ENCODE measurements at places on chromosomes 7 and 10.
A peak's percentile ranks its signal among the peaks of the same experiment; 100 is the strongest.

GRCh38 chr10:121710207-121710606, 112.0 kb upstream of the FGFR2 start:
- no peak for DNase-seq

- no peak for DNase-seq
These were observed 6.3 kb upstream of the UNCX start for GRCh38 chr7:1226186-1226901.

- DNase-seq: peak; percentile 87
These were observed 9.5 kb upstream of the ASB4 start for GRCh38 chr7:95476072-95476847.

DNA sequence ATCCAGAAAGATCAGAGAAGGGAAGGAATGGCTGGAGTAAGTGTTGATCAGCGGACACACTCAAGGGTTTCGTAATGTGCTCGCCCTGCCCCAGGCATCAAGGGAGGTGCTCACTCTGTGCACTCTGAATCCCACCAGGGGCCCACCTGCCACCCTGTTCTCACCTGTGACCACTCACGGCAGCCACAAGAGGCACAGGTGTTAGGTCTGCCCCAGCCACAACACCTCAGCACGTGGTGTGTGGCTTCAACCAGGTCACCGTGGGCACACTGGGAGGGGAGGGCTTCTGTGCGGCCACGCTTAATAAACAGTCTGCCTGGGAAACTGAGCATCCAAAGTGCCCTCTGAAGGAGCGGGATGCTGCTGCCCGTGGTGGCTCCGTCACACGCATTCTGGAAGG, 49.8 kb downstream of the CUX1 start:
- DNase-seq: no peak

DNA sequence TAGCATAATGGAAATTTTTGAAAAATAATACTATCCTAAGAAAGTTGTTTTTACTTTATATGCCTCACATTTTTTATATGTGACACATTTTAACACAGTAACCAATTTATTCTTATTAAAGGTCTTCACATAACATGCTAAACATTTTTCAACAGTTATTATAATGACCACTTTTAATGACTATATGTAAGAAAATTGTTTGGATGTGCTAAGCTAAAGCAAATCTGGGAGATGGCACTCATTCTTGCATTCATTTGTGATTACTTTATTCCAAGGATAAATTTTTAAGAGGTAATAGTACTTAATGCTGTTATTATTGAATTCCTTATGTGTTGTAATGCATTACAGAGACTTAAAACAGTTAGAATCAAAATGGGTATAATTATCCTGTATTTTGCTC, 88.1 kb downstream of the ANKIB1 start:
- no peak for DNase-seq

- peak; percentile 22 for DNase-seq
These were observed 252.3 kb downstream of the CXCL12 start for GRCh38 chr10:44132361-44133289.

- no peak for DNase-seq
These were observed 80.4 kb upstream of the JAZF1 start for GRCh38 chr7:28260969-28261368.

DNA sequence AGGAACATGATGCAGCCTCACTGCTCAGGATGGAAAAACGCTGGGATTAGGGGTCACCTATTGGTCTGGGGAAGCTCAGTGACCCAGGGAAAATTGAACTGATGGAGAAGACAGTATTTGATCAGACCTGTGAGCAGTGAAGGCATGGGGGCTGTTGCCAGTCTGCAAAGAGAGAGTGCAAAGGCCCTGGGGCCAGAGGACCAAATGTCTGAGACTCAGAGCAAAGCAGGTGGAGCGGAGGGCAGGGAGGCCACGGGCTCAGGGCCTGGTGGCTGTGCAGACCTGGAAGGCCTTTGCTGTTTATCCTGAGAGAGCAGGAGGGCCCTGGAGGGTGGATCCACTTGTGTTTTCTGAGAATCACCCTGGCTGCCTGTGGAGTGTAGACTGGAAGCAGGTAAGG, 67.1 kb downstream of the INPP5A start:
- no peak for DNase-seq

GRCh38 chr10:73859784-73860491, 14.4 kb downstream of the CAMK2G start:
- DNase-seq: no peak

DNA sequence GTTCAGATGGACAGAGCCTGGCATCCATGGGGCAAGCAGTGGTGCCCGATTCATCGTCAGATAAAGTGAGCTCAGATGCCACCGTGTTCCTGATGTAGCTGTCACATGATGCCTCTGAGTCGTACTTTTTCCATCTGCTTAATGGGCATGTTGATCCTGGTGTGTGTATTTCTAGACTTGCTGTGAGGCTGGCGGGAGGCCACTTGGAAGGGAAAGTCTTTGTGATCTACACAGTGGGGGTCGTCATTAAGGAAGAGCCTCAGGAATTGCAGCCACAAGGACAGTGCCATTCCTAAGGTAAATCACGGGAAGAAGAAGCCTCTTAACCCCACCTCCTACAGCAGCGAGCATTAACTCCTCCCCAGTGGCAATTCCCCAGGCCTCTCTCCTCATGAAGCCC, 63.0 kb downstream of the RGS10 start:
- DNase-seq: no peak

DNA sequence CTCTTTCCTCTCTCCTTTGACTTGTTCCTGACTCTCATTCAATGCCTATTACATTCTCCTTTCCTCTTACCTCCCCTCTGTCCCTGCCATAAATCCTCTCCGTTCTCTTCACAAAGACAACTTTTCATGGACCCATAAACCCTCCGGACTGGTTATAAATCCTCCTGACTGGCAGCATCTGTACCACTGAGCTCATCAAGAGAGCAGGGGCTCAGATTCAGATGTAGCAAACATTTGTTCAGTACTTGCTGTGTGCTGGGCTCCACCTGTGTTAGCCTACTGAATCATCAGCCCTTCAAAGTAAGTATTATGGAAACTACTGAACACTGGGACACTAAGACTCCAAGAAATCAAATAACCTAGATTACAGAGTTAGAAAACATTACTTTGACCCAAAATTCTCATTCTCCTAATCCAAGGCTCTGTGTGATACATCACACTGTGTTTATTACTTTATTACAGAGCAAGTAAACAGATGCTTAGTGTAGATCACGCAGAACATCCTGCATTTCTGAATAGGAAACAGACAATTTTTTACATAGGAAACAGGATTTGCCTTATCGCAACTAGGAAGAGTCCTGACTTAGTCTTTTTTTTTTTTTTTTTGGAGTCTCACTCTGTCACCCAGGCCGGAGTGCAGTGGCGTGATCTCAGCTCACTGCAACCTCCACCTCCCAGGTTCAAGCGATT, 108.6 kb upstream of the PDE1C start:
- no peak for DNase-seq

DNA sequence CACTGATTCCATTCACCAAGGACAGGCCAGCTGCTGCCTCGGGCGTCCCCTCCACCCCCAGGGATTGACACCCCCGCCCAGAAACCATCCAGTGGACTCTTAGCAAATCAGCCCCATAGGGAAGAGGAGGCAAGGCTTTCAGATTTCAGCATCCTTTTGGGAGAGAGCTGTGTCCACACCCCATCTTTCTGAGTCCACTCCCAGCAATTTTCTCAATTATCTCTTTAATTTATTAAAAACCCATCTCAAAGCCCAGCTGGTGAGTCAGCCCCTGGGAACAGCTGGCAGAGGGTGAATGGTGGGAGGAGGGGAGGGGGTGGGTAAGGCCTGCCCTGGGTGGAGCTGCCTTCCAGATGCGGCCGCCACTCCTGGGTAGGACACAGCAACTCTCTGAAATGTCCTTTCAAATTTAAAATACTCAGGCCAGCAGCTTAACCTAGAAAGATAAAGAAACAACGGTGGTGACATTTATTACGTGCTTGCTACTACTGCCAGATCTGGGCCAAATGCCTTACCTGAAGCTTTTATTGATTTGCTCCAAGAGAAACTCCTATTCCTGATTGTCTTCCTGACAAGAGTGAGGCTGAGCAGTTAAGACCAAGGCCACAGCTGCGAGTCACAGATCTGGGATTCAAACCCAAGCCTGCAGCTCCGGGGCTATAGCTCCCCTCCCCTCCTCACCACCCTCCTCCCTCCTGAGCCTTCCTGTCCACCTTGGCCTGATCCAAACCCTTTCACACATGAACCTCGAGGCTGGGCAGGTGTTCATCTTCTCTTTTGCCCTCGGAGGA, 120.4 kb downstream of the RGS10 start:
- DNase-seq: peak; percentile 68

GRCh38 chr10:34374356-34375045, 440.6 kb downstream of the PARD3 start:
- DNase-seq: peak; percentile 61

GRCh38 chr10:127278001-127278400, 81.6 kb upstream of the INSYN2A start:
- DNase-seq: peak; percentile 34

DNA sequence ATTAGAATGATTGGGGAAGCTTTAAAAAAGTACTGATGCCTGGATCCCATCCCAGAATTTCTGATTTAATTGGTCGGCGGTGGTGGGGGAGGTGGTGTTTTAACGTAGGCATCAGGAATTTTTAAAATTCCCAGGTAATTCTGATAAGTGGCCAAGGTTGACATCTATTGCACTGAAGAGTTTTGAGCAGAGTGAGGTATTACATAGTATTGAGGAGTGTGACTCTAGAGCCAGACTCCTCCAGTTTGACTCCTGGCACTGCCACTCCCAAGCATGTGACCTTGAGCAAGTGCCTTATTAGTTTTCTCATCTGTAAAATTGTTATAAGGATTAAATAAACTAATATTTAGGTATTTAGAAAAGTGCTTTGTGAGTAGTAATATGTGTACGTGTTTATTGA, 6.2 kb downstream of the PLEKHA1 start:
- DNase-seq: no peak

DNA sequence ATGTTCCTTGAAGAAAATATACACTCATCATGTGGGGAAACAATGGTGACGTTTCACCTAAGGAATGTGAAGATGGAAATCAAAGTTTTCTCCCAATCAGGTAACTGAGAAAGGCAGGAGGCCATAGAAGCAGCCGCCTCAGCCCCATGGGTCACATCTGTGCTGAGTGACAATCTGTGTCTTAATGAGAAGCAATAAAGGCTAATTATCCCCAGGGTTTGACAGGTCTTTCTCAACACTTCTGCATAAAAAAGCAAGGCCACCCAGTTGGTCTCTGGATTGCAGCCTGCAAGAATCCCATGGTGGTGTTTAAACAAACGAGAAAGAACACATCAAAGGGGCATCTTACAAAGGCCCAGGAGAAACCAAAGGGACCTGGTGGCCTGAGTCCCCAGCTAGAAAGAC, 91.1 kb upstream of the TNS3 start:
- DNase-seq: no peak

DNA sequence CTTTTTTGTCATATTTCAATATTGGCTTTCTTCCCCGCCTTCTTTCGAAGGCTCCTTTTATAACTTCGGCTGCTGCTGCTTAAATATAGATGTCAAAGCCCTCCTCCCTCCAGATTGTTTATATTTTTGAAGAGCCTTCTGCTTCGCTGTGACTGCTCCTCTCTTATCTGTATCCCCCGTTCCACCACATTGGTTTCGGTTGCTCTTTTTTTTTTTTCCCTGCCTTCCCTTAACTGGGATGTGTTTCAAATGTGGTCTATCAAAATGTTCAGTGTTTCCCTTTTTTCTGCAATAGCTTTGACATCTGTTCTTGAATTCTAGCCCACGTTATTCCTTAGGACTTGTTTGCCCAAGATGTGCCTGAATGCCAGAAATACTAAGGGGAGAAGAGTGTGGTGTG, 96.4 kb downstream of the CUX1 start:
- peak; percentile 44 for DNase-seq

- peak; percentile 32 for DNase-seq
These were observed 253.1 kb upstream of the NEBL start for GRCh38 chr10:21150166-21150565.

- no peak for DNase-seq
These were observed 6.9 kb downstream of the HNRNPA2B1 start for GRCh38 chr7:26193432-26194207.

GRCh38 chr10:124864421-124865193, 63.0 kb downstream of the ABRAXAS2 start:
- peak; percentile 35 for DNase-seq

DNA sequence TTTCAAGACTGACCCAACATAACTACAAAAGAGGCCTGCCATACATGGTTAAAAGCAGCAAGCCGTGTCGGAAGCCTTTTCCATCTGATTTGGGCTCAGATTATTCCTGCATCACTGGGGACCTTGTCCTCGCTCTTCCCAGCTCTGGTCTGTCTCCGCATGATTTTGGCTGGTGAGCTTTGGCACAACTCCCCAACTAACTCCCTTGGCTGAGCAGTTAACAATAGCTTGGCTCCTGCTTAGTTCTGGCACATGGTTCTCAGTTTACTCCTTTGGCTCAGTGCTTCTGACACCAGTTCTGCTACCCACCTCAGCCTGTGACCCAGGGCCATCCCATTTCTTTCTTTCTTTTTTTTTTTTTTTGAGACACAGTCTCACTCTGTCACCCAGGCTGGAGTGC, 17.0 kb downstream of the AGK start:
- no peak for DNase-seq

GRCh38 chr10:20327954-20328353, 511.7 kb downstream of the PLXDC2 start:
- no peak for DNase-seq

GRCh38 chr10:33927347-33927746, 592.9 kb upstream of the NRP1 start:
- DNase-seq: peak; percentile 21

DNA sequence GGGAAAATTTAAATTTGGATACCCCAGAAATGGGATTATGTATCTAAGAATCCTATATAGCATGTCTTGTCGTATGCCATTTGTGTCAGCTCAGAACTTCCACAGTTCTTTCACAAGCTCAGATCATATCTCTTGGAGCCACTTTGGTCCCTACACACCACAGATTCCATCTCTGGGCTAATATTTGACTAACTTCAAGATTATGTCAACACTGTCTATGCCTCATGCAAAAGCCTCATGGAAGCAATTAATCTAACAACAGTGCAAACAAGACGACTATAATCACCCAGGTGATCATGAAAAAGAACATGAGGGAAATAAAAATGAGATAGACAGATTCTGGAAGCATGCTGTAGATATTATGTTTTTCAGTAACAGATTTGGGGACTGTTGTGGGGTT, 189.1 kb downstream of the LRRTM3 start:
- no peak for DNase-seq

DNA sequence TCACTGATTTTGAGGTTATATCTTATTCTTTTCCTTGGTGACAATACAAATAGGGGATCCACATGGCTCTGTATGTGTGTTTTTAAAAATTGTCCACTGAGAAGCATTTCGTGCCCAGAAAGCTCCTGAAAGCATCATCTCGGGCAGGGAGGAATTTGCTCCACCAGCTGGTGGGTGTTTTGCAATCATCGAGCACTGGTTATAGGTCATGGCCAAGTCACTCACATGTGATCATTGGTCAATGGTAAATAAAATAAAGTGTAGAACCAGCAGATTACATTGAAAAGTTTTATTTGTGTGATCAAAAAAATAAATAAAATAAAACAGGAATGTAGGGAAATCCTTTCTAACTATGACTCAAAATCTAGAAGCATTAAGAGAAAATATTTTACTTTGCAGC, 23.0 kb upstream of the SNX13 start:
- DNase-seq: no peak

- DNase-seq: no peak
These were observed 64.4 kb downstream of the ASB13 start for GRCh38 chr10:5601826-5602495.

- no peak for DNase-seq
These were observed 27.0 kb upstream of the SUN1 start for GRCh38 chr7:805261-805660.

GRCh38 chr10:123521076-123521475, 145.1 kb upstream of the GPR26 start:
- no peak for DNase-seq

- no peak for DNase-seq
These were observed 28.3 kb downstream of the CCDC3 start for GRCh38 chr10:12973149-12973718.

- no peak for DNase-seq
These were observed 118.0 kb upstream of the PFKP start for GRCh38 chr10:2949221-2949947.
